ENCODE measurements at places on chromosomes 12 and 14.
A peak's percentile ranks its signal among the peaks of the same experiment; 100 is the strongest.

DNA sequence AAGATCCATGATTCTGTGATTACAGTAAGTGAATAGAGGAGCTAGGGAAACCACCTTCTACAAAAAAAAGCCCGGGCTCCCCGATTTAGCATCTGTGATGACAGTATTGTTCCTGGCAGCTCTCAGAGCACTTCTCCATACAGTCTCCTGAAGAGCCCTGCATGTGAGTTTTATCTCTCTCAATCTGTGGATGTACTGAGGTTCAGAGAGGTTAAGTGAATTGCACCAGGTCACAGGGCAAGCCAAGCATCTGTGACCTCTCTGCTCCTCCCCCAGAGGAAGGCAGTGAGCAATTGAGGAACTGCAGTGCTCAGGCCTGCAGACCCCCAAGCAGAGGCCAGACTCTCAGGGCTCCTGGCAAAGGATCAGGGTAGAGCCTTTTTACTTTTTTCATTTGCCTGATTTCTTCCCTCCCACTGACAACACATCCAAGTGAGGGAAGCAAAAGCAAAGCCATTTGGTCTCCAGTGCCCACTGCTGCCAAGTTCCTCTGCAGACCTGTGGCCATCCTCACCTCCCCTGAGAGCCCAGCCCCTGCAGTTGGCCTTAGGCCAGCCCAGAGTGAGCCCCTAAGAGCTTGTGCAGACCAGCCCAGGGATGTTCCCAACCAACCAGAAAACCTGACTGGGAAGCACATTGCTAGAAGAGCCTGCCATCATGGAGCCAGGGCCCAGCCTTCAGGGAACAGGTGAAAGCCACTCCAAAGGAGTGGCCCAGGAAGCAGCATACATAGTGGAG, 47.6 kb upstream of the PNMA1 start:
- no peak for DNase-seq

GRCh38 chr12:86663716-86664115, 407.5 kb upstream of the MGAT4C start:
- DNase-seq = no peak

GRCh38 chr12:4154672-4155225, 118.8 kb upstream of the CCND2 start:
- no peak for DNase-seq

- peak; percentile 89 for DNase-seq
Observed at GRCh38 chr14:60515511-60516289, 6.8 kb downstream of the SIX6 start.

GRCh38 chr14:31536201-31536960, 24.8 kb upstream of the NUBPL start:
- DNase-seq = no peak

- peak; percentile 59 for DNase-seq
Observed at GRCh38 chr12:54024127-54024526, 4.1 kb upstream of the HOXC6 start.

DNA sequence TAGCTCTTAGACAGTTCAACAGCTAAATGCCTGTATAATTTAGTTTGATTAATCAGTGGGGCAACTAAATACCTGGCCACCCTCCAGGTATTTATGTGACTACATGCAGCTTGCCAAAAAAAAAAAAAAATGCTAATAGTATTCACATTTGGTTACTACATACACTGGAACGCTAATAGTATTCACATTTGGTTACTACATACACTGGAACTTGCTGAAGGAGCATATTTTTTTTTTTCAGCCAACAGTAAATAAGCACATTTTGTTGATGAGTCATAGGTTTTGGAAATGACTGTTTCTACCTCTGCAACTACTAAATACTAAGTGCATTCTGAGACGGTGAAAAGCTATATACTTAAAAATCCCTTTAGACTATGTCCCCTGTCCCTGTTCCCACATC, 1172.3 kb downstream of the LRFN5 start:
- no peak for DNase-seq

DNA sequence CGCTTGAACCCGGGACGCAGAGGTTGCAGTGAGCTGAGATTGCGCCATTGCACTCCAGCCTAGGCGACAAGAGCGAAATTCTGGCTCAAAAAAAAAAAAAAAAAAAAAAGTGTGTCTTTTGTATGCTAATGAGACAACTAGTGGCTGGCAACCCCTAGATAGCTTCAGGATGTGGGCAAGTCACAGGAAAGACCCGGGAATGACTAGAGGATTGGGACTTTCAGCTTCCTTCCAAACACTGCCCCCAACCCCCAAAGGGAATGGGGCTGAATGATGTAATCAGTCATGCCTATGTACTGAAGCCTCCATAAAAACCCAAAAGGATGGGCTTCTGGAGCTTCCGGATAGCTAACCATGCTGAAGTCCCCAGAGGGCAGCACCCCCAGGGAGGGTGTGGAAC, 28.6 kb downstream of the USP44 start:
- no peak for DNase-seq

DNA sequence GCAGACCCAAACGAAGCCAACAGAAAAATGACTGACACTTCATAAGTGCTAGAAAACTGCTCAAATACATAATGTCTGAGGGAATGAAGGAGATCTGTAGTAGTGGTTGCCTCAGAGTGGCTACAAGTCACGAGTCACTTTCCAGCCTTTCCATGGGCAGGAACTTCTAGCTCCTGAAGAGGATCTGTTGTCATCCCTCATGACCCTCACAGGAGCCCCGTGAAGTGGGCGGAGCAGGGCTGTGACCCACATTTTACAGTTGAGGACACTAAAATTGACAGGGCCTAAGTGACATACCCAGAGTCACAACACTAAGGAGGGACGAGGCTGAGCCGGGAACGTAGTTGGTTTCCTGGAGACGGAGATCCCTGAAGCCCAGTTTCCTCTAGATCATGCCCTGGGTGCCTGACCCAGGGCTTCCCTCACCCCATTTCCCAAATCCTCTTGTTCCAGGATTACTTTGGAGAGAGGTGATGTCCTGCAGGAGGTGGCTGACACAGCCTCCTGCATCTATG, 45.8 kb upstream of the P2RX7 start:
- no peak for DNase-seq

- no peak for DNase-seq
Observed at GRCh38 chr12:49108958-49109404, 1.7 kb downstream of the LMBR1L start.

DNA sequence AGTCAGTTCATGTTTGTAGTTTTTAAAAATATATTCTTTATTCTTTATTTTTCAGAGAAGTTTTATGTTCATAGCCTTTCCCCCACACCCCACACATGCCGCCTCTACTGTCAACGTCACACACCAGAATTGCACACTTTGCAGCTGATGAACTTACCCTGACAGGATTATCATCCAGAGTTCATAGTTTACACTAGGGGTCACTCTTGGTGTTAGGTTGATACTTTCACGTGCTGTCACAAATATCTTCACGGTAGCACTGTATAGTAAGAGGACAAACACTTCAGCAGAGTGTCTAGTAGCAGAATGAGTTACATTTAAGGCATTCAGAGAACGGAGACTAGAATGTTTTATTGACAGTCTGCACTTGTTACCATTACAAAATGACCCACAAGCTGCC, 5.1 kb downstream of the DPPA3 start:
- peak; percentile 63 for DNase-seq

DNA sequence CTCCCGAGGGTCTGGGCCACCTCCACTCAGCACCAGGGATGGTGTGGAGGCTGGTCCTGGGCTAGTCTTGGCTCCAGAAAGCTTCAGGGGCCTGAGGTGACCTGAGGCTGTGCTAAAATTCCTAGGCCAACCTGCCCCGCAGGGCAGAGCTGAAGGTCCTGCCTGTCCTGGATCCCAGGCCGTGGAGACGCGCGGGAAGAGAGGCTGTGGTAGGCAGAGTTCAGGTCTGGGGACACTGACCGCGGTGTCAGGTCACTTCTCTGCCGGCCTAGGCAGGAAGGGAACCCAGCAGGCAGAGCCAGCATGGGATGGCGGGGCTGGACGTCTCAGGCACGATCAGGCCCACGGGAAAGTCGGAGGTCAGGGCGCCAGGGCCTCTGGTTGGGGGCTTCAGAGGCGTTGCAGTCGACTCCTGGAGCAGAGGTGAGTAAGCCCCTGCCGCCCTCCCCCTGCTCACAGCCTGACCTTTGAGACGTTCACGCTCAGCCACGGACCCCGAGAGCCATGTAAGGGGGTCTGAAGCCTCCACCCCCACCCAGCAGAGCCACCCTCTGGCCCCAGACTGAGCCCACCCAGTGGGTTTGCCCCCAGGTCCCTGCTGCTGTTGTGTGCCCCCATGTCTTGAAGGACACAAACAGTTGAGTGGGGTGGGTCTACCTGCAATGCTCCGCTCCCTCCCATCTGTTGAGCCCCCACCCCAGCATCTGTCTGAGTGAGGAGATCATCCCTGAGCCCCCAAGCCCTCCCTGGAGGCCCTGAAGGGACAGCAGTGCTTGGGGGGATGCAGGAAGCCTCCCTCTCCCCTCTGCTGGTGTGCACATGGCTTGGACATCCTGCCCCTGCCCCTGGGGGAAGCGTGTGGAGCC, 142.7 kb downstream of the KIF26A start:
- peak; percentile 30 for DNase-seq

GRCh38 chr12:110079477-110080400, 31.4 kb upstream of the C12orf76 start:
- no peak for DNase-seq

DNA sequence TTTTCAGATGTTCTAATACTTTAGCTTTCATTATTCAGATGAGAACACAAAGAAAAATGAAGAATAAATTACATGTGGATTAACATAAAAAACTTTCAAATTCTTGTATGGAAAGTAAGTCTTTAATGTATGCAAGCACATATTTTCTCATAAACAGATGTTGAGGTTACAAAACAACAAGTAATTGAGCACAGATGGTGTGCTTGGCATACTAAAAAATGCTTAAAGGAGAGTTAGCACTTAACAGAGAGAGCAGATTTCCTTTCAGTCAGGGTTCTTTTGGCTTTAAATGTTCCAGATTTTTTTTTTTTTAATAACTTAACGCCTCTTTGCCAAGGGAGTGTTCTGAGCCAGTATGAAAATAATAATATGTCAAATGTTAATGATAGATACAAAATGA, 96.0 kb downstream of the RASSF9 start:
- no peak for DNase-seq

GRCh38 chr12:685388-685787, 22.1 kb upstream of the NINJ2 start:
- DNase-seq = no peak

DNA sequence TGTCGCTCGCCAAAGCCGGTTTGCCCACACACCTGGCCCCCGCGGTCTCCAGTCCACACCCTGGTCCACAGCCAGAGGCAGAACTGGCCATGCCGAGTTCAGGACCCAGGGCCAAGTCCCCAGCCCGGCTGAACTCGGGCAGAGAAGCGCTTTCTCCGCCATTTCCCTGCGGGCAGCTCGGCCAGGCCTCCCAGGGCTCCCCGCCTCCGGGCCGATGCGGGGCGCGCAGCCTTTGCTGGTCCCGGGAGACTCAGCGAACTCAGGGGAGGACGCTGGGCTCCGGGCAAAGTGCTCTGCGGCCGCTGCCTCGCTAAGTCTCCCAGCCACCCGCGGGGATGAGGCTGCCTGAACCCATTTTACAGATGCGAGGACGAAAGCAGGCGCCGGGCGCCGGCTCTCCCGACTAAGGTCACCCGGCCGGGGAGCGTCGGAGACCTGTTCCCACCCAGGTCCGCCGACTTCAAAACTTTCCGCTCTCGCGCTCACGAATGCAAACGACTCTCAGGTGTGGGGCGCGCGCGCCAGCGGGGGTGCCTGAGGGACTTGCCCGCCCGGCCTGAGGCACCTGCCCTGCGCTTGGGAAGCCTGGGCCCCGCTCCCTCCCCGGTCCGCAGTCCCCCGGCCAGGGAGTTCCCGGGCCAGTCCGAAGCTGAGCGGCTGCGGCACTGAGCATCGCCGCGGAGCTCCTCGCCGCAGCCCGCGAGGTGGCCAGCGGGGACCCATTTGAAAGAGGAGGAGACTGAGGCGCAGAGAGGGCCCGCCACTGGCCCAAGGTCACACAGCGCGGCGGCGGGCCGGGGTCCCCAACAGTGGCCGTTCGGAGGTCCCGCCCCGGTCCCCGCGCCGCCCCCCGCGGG, 627 bp downstream of the TESC start:
- peak; percentile 38 for DNase-seq

- DNase-seq = peak; percentile 62
Observed at GRCh38 chr14:77086017-77086727, 11.9 kb upstream of the CIPC start.

- no peak for DNase-seq
Observed at GRCh38 chr12:99618657-99619056, 28.9 kb upstream of the GARIN6 start.

- DNase-seq = no peak
Observed at GRCh38 chr12:94714378-94715114, 64.2 kb upstream of the TMCC3 start.

DNA sequence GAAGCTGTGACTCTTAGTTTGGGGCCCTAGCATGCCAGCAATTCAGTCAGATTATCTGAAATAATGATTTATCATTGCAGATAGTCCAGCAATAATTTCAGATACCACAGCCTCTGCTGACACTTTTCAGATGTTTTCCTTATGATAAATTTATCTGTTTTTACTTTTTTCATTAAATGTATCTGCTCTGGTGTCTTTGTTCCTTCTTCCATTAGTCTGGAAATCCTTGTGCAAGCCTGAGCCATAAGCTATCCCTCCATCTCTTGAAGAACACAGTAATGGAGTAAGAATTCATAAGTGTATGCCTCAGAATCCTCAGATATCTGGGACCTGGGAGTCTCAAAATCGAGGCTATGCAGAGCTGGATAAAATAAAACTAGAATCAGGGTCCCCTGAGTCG, 146.4 kb upstream of the KRR1 start:
- no peak for DNase-seq

DNA sequence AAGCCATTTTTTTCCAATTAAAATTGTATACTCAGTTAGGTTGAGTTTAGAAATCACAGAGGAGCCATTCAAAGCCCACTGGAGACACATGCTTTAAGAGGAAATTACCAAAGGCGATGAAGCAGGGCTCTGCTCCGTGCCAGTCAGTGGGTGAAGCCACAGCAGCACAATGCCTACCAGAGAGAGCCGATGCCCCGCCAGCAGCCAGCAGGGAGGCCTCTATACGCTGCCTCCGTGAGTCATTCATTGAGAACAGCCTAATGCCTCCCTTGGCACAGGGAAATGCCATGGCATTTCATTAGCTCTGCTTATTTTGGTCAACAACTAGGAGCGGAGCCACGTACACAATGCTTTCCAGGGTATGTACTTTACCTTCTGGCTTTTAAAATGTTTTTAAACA, 197.8 kb upstream of the FRMD6 start:
- no peak for DNase-seq
